ENCODE measurements at places on chromosomes 11 and 22. TPM values are rescaled to one million over a fixed set of nuclear protein-coding genes. Genes with fewer than 3 reads are reported as not detected.

Gene SCO2
- total RNA-seq, result 4.9 TPM

Gene GDPD4
- not detected for total RNA-seq

Gene FGF3
- total RNA-seq, result not detected

Gene FUT4
- total RNA-seq, result 7.1 TPM

Gene APOBEC3H
- 1.9 TPM for total RNA-seq

Gene TSPAN18
- total RNA-seq, result 38.4 TPM

Gene GPR83
- total RNA-seq, result not detected

Gene BRD1
- total RNA-seq, result 37.4 TPM

DNA sequence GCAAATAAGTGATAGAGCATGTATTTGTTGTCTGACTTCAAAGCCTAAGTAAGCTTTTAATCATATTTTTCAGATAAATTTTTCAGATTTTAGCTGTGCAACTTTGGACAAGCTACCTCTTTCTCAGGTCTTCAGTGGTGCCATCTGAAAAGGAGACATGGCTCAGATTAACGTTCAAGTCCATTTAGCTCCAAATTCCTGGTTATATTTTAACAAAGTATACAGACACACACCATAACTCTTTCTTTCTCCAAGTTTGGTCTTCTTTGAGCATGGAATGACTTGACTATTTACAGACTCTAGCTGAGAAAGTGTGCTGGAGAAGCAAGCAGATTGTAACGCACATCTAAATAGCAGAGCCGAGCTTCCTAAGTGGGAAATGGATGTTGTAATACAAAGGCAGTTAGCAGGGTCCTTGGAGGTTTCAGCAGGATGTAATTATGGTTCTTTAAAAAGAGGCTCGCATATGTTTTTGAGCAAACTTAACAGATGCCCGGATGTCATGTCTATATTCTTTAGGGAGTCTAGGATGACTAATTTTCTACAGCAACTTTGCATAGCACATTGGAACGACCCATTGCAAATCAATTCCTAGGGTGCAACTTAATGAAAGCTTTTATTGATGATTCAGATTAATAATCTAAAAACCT lies 128.1 kb upstream of the E2F8 start:
- no peak for DNase-seq

- no peak for DNase-seq
These were observed 1001.7 kb downstream of the BRD1 start for GRCh38 chr22:48825802-48826520.

- DNase-seq, result peak; percentile 42
These were observed 206.5 kb downstream of the CTTN start for GRCh38 chr11:70604630-70605467.

DNA sequence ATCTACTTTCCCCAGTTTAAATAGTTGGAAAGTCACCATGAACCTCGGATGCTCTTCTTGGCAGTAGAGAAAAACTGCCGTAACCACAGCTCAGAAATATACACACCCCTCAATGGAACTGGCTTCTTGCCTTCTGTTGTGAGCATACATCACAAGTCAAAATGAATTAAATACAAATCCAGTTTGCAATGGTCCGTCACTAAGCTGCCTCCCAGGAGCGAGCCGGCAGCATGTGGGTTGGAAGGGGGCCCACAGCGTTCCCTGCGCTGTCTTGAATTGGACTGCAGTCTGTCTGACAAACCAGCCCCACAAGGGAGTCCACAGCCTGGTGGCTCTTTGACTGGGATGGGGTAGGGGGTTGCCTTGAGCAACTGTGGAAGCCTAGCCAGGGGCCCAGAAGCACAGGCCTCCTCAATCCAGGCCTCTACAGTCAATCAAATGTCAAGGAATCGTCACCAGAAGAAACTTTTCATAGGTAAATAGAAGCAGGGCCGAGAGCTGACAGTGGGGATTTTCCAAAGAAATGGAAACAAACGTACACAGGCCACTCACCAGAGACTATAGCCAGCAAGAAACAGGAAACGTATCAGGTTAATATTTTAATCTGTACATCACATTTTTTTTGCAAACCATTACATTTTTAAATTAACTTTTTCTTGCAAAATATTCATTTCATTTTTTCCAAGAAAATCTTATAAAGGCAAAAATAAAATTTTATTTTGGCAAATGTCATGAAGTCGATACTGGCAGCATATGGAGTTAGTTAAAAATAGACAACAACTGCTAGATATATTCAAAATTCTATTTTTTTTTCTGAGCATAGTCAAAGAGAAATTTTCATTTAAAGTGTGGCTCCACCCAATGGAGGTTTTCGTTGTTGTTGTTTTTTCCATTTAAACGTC lies 38.5 kb downstream of the C11orf58 start:
- DNase-seq, result no peak

- no peak for DNase-seq
These were observed 17.3 kb downstream of the PGM2L1 start for GRCh38 chr11:74380746-74381439.

DNA sequence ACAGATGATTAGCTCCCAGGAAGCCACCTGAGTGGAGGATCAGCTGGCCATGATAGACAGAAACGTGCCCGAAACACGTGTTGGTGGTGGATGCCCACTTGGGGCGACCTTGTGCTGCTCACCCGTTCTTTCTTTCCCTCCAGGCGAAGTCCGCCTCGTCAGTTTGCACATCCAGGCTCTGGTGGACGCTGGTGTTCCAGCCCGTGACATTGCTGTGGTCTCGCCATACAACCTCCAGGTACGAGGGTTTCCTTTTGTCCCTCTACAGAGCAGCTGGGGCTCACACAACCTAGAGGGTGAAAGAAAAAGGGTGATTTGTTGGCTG lies 30.6 kb downstream of the IGHMBP2 start:
- DNase-seq, result no peak

GRCh38 chr11:68373189-68373814 lies 60.9 kb downstream of the LRP5 start:
- no peak for DNase-seq

DNA sequence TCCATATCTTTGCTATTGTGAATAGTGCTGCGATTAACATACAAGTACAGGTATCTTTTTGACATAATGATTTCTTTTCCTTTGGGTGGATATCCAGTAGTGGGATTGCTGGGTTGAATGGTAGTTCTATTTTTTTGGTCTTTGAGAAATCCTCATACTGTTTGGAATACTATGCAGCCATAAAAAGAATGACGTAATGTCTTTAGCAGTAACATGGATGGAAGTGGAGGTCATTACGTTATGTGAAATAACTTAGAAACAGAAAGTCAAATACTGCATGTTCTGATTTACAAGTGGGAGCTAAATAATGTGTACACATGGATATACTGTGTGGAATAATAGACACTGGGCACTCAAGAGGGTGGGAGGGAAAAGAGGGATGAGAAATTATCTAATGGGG lies 4.0 kb upstream of the MMP10 start:
- no peak for DNase-seq

- DNase-seq, result no peak
These were observed 97.7 kb upstream of the PARVA start for GRCh38 chr11:12279672-12280108.

DNA sequence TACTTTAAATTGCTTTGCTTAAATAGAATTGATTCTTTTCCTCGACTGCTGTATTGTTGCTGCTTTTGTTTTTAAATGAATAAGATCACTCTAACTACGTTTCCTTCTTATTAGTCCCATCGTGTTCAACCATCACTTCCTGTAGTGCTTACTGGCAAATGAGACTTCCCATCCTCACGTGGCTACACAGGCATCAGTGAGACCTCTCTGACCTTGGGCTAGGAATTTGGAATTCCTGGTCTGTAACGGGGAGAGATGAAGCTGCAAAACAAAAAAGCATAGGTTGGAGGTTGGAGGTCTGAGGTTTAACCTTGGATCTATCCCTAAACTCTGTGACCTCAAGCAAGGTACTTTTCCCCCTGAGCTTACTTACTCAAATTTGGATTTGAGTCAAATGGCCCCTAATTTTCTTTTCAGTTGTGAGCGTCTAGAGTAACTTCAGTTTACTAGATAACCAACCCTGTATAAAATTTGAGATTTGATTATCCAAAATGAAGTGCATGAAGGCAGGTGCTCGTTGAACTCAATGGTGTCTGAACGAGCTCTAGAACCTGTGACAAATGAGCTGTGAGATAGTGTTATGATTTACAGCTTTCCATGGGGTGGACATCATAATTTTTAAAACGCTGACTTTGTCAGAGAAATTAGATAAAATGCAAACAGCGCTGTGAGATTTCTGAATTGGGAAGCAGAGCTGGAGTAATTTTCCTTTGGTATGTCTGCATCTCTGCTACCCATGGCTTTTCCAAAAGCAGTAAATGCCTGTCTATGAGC lies 151.2 kb downstream of the DBX1 start:
- DNase-seq, result no peak

GRCh38 chr11:31943056-31943780 lies 132.1 kb upstream of the PAX6 start:
- no peak for DNase-seq

- DNase-seq, result no peak
These were observed 59.5 kb upstream of the PRSS23 start for GRCh38 chr11:86740628-86741483.

GRCh38 chr11:116217006-116217405 lies 555.8 kb downstream of the BUD13 start:
- DNase-seq, result peak; percentile 61

DNA sequence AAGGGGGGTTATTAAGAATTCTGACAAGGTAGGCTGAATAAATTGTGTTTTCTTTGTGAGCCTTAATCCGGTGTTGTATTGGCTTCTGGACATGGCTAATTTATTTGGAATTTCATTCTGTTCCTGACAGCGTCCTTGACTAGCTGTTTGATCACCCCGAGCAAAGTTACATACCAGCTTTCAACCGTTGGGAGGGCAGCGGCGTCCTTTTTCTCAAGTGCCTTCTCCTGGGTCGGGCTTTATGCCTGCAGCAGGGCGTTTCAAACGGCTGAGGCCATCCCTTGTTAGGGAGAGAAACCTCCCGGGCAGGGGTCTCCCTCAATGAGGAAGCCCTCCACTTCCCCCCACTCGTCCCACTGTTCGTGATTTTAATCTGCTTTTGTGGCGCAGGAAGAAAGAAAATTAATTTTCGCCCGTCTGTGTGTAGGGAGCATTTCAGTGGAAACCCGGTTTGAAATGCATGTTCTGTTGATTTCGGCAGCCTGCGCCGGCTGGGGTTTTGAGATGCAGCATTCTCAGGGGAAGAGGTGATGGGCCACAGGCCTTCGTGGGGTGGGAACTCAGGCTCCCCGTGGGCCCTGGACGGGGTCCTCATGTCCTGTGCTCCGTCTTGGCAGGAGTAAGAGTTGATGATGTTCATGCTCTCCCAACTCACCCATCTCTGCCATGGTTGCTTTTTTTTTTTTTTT lies 2.9 kb upstream of the SMIM38 start:
- no peak for DNase-seq

- DNase-seq, result no peak
These were observed 50.2 kb downstream of the CACNG2 start for GRCh38 chr22:36653316-36653715.

GRCh38 chr11:10309163-10310093 lies 4.6 kb downstream of the ADM start:
- peak; percentile 82 for DNase-seq

- no peak for DNase-seq
These were observed 43.0 kb upstream of the HIPK3 start for GRCh38 chr11:33214187-33214586.

GRCh38 chr11:12083380-12083779 lies 27.0 kb upstream of the MICAL2 start:
- no peak for DNase-seq

DNA sequence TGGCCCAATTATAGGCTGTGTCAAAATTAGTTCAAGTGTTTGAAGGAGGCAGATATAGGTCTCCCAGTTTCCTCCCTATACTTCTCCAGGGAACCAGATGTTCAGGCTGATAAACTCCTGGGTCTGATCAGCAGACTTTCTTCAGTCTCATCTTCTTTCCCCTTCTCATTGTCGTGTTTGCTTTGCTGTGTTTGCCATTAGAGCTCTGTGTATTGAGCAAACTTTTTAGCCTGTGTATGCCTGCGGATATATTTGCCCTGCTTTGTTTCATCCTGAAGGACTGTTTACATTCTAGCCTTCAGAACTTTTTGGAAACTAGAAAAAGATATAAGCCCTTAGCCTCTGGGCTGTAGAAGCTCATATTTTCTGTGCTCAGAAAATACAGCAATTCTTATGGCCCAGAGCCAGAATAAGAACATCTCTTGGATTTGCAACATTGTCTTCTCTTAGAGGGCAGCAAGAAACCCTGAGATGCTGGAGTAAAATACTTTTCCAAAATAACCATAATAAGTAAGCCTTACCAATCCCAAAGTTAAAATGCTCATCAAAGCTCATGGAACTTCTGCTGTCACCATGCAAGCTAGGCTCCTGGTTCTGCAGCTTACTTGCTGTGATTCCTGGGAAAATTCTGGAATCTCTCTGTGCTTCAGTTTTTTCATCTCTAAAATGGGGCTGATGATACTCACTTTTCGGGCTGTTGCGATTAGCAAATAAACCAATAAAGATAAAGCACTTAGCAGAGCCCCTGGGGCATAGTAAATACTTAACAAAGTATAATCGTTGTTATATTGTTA lies 34.1 kb upstream of the ME3 start:
- DNase-seq, result no peak

GRCh38 chr11:22666688-22667439 lies 453 bp downstream of the GAS2 start:
- DNase-seq, result peak; percentile 48

GRCh38 chr11:33900159-33900840 lies 8.4 kb upstream of the LMO2 start:
- no peak for DNase-seq

- no peak for DNase-seq
These were observed 2.1 kb downstream of the SLC43A1 start for GRCh38 chr11:57513452-57513795.

GRCh38 chr11:11294551-11294855 lies 58.5 kb downstream of the CSNK2A3 start:
- no peak for DNase-seq
